ENCODE measurements at places on chromosomes 3 and 15. TPM values are rescaled to one million over a fixed set of nuclear protein-coding genes. Genes with fewer than 3 reads are reported as not detected.

C15orf62 gene
- not detected for total RNA-seq

CCR8 gene
- total RNA-seq, result not detected

POLR2H gene
- 26.0 TPM for total RNA-seq

PIK3CB gene
- 33.3 TPM for total RNA-seq

TIMP4 gene
- total RNA-seq, result 15.0 TPM

MYEF2 gene
- total RNA-seq, result 6.9 TPM

ZDHHC23 gene
- total RNA-seq, result 3.4 TPM

ABI3BP gene
- total RNA-seq, result 23.4 TPM

P2RY14 gene
- 4.4 TPM for total RNA-seq

TNNC1 gene
- total RNA-seq, result 8,945 TPM

LRRFIP2 gene
- total RNA-seq, result 137 TPM

GPR27 gene
- total RNA-seq, result 4.4 TPM

ANKRD34C gene
- not detected for total RNA-seq

DPPA2 gene
- not detected for total RNA-seq
